Activated CD8-positive, alpha-beta T cell treated with anti-CD3 and anti-CD28 coated beads, Interleukin-2, amount 10 ng/mL, durations not matched to agents 7 days and 5 days (primary cell): ENCODE measurements at places on chromosomes 16 and 17. TPM values are rescaled to one million over a fixed set of nuclear protein-coding genes. Genes with fewer than 3 reads are reported as not detected.

Gene MYH1
- total RNA-seq, result not detected

Gene CD19
- total RNA-seq, result 0.52 TPM

Gene OTOP3
- total RNA-seq, result not detected

Gene STUB1
- total RNA-seq, result 80.4 TPM

Gene FNDC8
- total RNA-seq, result not detected

Gene MCRIP2
- 40.6 TPM for total RNA-seq

DNA sequence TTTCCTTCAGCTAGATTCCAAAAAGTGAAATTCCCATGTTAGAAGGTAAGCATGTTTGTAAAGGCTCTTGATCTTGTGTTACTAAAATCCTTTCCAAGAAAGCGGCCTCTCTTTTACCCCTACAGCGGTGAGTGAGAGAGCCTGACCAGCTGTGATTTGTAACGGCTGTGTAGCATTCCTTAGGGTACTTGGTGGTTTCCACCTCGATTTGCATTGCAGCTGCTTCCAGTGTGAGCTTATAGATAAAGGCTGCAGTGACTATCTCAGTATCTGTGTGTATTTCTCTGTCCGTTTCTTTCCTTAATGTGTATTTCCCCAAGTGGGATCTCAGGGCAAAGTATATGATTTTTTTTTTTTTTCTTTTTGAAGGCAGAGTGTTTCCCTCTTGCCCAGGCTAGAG lies 169.4 kb downstream of the SNX29 start:
- no peak for DNase-seq

DNA sequence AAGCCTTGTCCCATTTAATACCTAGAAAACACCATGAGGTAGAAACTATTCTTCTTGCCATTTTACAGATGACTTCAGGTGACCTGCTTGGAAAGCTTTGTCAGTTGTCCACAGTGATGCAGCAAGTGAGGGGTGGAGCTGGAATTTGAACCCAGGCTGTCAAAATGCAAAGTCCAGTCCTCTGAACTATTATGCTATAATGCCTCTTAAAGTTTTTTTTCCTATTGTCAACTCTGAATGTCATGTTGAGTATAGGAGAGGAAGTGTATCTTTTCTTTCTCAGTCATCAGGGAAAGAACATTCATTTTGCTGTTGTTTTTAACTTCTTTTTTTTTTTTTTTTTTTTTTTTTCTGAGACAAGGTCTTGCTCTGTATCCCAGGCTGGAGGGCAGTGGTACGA lies 525.6 kb downstream of the XYLT1 start:
- no peak for DNase-seq
